ENCODE measurements at places on chromosomes 12 and 14.

DNA sequence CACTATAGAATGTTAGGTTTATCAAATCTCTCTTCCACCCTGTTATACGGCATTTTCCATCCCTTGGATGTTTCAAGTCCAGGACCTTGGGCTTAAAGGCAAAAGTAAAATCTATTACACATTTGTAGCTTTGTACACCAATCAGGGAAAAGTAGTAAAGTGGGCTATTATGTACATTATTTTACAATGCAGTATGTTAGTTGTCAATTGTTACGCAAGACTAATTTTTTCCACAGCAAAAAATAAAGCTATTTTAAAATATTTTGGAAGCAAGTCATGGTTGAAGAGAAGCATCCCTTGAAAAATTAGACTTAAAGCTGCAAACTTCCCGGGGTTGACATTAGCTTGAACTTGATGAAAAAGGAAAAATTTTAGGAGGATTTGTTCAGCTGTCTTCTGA lies 476.2 kb downstream of the DIO2 start:
- no peak for DNase-seq

GRCh38 chr12:73863546-73863945 lies 674.1 kb upstream of the ATXN7L3B start:
- DNase-seq = peak; percentile 56

DNA sequence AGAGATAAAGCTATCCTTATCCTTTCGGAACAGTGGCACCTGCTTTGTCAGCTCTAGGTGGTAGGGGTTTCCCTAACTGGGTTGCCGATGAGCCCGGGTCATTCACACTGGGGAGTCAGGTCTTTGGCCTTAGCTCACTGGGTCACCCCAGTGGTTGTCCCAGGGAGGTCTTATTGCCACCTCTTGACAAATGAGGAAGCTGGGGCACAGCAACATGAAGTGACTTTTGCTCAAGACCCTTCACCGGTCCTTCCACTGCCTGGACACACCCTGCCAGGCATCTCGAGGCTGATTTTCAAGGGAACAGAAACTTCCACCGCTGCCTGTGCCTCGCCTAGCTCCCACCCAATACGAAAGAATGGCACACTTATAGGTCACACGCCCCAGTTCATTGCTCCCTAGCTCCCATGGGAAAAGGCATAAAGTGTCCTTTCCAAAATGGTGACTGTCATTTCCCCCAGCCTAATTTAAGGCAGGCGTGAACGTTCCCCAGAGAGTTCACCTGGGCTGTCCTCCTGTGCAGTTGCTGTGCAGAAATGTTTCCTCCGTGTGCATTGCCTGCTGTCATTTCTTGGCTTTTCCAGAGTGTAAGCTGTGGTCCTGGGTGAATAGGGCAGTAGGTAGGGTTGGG lies 156.1 kb upstream of the CCND2 start:
- DNase-seq = no peak

DNA sequence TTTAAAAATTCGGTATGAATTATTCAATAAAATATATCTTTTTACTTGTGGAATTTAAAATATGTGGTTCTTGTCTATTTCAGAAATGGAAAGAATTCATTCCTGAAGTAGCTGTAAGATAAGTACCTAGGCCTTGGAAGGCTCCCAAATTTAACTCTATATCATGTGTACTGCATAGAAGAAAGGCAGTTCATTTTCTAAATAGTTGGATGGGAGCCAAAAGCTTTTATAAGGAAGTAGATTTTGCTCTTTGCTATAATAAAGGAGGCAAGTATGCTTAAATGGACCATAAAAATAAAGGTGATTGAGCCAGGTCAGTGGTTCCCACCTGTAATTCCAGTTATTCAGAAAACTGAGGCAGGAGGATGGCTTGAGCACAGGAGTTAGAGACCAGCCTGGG lies 187.5 kb downstream of the ATXN7L3B start:
- peak; percentile 53 for DNase-seq

DNA sequence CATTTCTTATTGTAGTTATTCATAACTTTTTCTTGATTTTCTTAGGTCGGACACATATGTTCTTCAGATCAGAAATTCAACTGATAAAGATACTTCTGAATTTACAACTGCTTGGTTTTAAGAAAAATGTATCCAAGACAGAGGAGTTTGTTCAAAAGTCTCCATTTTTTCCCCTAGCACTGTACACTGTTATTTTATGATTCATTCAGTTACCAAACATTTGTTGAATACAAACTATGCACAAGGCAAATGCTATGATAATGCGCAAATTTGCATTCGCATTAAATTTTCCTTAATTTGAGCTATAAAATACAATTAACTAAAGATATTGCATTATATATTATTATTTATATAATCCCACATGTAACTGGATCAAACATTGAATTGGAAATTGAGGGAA lies 10.1 kb upstream of the PLEKHA5 start:
- no peak for DNase-seq

GRCh38 chr12:94261119-94261518 lies 112.7 kb downstream of the PLXNC1 start:
- peak; percentile 5 for DNase-seq

- no peak for DNase-seq
These were observed 89.8 kb downstream of the FAR2 start for GRCh38 chr12:29238822-29239291.

DNA sequence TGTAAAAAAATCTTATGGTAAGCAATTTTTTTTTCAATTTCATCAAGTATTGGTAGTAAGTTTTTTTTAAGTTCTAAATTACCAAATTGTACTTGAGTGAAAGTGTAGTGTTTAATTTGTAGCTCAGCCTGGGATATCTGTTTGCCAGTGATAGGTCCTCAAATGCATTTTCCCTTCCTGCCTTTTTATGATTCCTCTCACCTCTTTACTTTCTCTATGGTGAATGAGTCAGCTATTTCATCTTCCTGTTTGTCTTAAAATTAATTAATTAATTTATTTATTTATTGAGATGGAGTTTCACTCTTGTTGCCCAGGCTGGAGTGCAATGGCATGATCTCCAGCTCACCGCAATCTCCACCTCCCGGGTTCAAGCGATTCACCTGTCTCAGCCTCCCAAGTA lies 10.6 kb downstream of the SRP54 start:
- DNase-seq = no peak

- DNase-seq = peak; percentile 39
These were observed 31.2 kb upstream of the USP44 start for GRCh38 chr12:95582230-95583058.

GRCh38 chr14:68513137-68513536 lies 279.7 kb downstream of the ZFP36L1 start:
- no peak for DNase-seq

- DNase-seq = peak; percentile 15
These were observed 493.8 kb downstream of the RPS29 start for GRCh38 chr14:49092345-49092744.

DNA sequence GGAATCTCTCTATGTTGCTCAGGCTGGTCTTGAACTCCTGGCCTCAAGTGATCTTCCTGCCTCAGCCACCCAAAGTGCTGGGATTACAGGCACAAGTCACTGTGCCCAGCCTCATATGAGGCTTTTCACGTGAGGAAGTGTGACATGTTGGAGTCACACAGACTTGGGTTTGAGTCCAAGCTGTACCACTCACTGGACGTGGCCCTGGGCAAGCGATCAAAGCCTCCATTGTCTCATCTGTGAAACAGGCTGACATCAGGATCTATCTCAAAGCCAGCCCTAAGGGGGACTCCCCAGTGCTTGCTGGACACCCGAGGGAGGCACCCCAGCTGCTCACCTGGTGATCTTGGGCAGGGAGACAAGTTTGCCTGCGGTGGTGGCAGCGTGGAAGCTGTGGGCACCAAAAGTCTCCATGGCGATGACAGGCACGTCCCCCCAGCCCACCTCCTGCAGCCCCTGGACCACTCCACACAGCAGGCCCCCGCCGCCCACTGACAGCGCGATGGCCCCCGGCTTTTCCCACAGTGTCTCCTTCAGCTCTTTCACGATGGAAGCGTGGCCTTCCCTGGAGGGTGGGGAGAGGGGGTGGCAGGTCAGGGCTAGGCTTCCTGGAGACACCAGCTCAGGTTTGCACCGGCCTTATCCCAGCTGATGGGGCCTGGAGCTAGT lies 6.7 kb downstream of the SDS start:
- DNase-seq = no peak

DNA sequence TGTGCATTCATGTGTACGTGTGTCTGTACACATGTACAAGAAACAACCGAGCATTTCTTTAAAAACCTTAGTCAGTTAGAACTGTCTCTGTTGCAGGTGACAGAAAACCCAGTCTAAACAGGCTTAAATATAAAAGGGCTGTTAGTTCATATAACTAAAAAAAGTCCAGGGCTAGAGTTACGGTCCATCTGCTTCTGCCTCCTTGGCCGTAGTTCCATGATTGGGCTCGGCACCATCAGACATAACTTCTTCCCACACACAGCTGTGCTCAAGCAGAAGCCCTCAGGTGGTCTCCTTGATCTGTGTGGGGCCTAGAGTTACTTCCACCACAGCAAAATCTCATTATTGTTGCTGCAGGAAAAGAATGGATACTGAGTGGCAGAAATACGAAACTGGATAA lies 34.6 kb downstream of the CKB start:
- DNase-seq = no peak

- no peak for DNase-seq
These were observed 490.4 kb upstream of the ATP2B1 start for GRCh38 chr12:90199006-90199405.

GRCh38 chr12:80777587-80777986 lies 60.9 kb downstream of the MYF5 start:
- DNase-seq = no peak

- no peak for DNase-seq
These were observed 14.4 kb downstream of the KERA start for GRCh38 chr12:91043408-91043807.

DNA sequence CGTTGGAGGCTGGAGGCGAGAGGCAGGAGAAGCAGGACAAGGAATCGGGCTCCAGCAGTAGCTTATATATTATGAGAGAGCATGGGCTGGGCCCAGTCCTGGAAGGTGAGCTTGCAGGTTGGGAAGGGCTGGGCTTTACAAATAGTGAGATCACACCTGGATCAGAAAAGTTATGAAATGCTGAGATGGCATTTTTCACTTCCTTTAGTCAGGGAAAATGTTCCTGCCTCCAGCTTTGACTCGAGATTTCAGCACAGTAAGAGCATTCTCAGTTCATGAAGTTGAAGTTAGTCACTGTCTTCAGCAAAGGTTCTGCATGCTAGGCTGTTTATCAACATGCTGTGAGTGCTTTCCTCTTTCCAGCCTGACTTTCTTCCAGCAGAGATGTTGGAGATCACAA lies at the start of gene KRT6C:
Gene KRT6C (minus strand): TSS at position 38 of the 400 bp plus-strand sequence. CDS start 68 bp downstream, outside the sequence.
- no peak for DNase-seq

DNA sequence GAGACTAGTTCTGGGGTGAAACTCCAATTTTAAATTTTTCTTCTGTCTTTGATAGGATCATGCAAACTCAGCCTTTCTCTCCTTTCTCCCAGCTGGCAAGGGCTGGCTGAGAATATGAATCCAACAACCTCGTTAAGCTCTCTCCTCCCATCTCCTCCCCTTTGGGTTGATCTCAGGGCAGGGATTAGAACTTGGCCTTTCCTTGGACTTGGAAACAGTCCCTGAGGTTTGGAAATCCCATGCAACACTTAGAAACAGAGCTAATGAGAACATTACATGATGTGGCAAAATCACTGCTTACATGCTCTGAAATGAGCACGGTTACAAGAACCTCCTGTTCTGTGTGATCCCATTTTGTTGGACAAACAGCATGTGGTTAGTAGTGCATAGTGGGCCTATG lies 31.6 kb downstream of the ACACB start:
- DNase-seq = no peak

GRCh38 chr12:113961921-113962710 lies 4.0 kb downstream of the RBM19 start:
- DNase-seq = peak; percentile 22

GRCh38 chr12:79063258-79063657 lies 198.7 kb downstream of the SYT1 start:
- DNase-seq = peak; percentile 24

- DNase-seq = peak; percentile 28
These were observed 50.3 kb downstream of the ADAMTS20 start for GRCh38 chr12:43501703-43502102.

- peak; percentile 13 for DNase-seq
These were observed at the start of gene NTN4 for GRCh38 chr12:95790033-95790916. TSS of gene NTN4 (minus strand) at chr12:95790764. CDS start at chr12:95790309, 455 bp downstream.

- DNase-seq = no peak
These were observed 5.3 kb downstream of the DYRK4 start for GRCh38 chr12:4567073-4567881.

Measured in fibroblast of skin of right quadriceps (primary cell).